ENCODE measurements at places on chromosomes 3 and 15.

GRCh38 chr15:74212494-74212893 lies 9.9 kb upstream of the STRA6 start:
- no peak for DNase-seq

DNA sequence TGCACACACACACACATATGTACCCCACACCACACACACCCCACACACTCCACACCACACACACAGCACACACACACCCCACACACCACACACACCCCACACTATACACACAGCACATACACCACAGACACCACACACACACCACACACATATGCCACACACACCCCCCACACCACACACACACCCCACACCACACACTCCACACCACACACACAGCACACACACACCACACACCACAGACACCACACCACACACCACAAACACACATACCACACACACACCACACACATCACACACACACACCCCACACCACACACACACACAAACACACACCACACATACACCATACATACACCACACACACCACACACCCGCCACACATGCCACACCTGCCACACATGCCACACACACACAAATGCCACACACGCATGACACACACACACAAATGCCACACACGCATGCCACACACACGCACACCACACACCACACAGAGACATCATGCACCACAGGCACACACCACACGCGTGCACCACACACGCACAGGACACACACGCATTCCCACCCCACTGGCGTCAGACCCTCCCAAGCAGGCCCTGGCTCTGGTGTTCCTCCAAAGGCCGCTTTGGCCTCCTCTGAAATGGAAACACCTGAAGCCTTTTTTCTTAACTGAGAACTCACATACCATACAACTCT lies 15.7 kb downstream of the CHST13 start:
- DNase-seq, result no peak

DNA sequence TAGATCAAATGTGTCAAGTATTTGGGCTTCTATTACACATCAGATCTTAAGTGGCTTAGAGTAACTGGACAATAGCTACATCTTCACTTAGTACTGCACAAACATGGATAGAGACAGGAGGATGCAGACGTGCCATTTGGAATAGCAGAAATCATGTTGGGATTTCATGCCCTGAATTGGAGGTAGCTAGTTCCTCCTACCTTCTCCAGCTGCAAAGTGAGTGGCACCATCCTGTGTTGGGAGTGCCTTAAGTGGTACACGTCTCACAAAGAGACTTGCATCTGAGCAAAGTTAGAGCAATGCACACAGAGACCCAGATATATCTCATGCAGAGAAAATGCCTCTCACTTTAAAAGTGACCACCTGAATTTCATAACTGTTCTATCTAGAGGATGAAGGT lies 136.5 kb downstream of the SSR3 start:
- DNase-seq, result no peak

- no peak for DNase-seq
These were observed 87.1 kb downstream of the GABRG3 start for GRCh38 chr15:27057904-27058645.

- DNase-seq, result no peak
These were observed 977.9 kb upstream of the GBE1 start for GRCh38 chr3:82739390-82739789.

- DNase-seq, result no peak
These were observed 123.9 kb upstream of the MEF2A start for GRCh38 chr15:99441871-99442251.

GRCh38 chr3:124410471-124410870 lies 319.8 kb upstream of the UMPS start:
- no peak for DNase-seq

DNA sequence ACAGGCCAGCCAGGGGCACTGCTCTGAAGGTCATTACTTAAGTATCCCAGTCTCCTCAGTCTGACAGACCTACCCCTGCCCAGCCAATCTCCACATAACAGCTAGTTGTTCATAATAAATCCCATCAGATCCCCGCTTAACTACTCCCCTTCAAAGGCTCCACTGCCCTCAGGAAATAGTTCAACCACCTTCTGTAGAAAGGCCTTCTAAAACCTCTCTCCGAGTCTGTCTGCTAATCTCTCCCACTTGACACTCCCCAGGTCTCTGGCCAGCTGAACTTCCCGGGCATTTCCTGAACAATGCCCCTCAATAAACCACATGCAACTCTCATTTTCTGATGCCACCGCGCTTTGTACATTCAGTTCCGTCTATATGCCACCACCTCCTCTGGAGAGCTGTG lies 6.0 kb downstream of the PRC1 start:
- no peak for DNase-seq

- no peak for DNase-seq
These were observed 4.3 kb downstream of the TMOD3 start for GRCh38 chr15:51833772-51834171.

- no peak for DNase-seq
These were observed 1.0 kb upstream of the NR2F2 start for GRCh38 chr15:96329403-96329981.

- DNase-seq, result no peak
These were observed 901.7 kb downstream of the NTRK3 start for GRCh38 chr15:87354661-87355410.

DNA sequence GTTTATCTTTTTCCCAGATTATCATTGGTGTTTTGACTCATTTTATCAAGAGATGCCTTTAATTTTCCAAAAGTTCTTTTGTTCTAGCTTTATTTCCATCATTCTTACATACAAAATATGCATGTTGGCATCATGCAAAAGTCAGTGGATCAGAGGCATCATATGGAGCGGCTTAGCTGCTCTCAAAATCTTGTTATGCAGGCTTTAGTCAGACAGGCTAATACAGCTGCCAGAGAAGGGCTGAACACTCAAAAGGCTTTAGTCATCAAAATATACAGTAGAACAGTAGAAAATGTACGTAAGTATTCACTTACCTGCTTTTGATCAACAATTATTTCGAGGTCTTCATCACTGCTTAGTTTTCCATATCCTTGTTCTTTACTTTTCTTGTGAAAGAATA lies 65.5 kb downstream of the PEX5L start:
- no peak for DNase-seq

DNA sequence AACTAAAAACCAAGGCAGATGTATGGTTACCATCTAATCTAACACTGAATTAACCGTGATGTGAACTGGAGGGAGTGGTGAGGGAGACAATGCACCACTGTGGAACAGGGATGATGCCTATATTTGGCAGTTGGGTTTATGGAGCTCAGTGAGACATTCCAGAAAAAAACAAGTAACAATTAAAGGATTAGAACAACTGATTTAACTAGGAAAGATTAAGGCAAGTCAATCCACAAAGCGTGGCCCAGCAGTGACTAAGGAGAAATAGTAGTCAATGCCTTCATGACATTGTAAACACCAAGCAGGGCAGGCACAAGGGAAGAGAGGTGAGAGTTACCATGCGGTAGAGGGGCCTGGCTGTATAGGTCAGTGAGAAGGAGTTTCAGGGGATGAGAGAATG lies 38.1 kb downstream of the CHAC1 start:
- DNase-seq, result no peak

- DNase-seq, result no peak
These were observed 150.1 kb upstream of the CCDC54 start for GRCh38 chr3:107227091-107227490.

- DNase-seq, result no peak
These were observed 20.2 kb upstream of the GADL1 start for GRCh38 chr3:30914696-30915095.

DNA sequence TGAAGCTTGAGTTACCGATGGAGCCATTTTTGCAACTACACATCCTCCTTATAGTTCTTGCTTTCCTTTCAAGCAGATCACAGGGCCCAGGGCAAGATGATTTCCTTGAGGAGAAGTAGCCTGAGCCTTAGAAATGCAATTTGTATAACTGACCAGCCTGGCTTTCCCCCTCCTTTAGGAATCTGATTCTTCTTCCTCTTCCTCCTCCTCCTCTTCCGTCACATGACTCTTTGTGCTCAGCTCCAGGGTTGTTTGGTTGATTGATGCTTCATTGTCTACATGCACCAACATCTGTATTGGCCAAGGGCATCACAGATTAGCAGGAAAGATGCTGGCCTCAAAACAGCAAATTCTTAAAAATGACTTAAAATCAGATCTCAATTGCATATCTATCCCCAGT lies 3.3 kb downstream of the SNAPC5 start:
- DNase-seq, result no peak

Data from CD4-positive, alpha-beta T cell treated with Interleukin-6 at 100 ng/mL for 8 hours (primary cell).